Bronchus fibroblast of lung (primary cell): ENCODE measurements at places on chromosomes 3 and 15. TPM values are rescaled to one million over a fixed set of nuclear protein-coding genes. Genes with fewer than 3 reads are reported as not detected.

The CTXND1 gene
- total RNA-seq = not detected in 2 replicates

The ILDR1 gene
- not detected in 2 replicates for total RNA-seq

The ZCWPW2 gene
- total RNA-seq = 0.34 and 0.74 TPM in 2 replicates

The CADPS gene
- total RNA-seq = 0.50 and 0.74 TPM in 2 replicates

The AQP9 gene
- total RNA-seq = not detected in 2 replicates

The C2CD4B gene
- not detected in 2 replicates for total RNA-seq

The FAM81A gene
- 0.50 and 0.59 TPM in 2 replicates for total RNA-seq

The CACNA2D2 gene
- total RNA-seq = 0.15 and 0.17 TPM in 2 replicates

The CADM2 gene
- 0.15 TPM in 1 of 2 replicates, not detected in the other for total RNA-seq

The RARB gene
- total RNA-seq = 7.3 and 8.7 TPM in 2 replicates

The CNTN4 gene
- total RNA-seq = not detected in 2 replicates

The MME gene
- 146 and 154 TPM in 2 replicates for total RNA-seq

The PTX3 gene
- total RNA-seq = 276 and 277 TPM in 2 replicates

The STAC gene
- 4.3 and 5.0 TPM in 2 replicates for total RNA-seq

The REC114 gene
- total RNA-seq = not detected in 2 replicates

The TBL1XR1 gene
- total RNA-seq = 57.3 and 59.5 TPM in 2 replicates

The CCR3 gene
- not detected in 2 replicates for total RNA-seq

The SLC35G2 gene
- total RNA-seq = 5.9 and 6.8 TPM in 2 replicates

The DNAH12 gene
- total RNA-seq = under 0.01 TPM in 1 of 2 replicates, not detected in the other

The IL12A gene
- 2.4 and 4.5 TPM in 2 replicates for total RNA-seq

The ALCAM gene
- total RNA-seq = 93.4 and 96.3 TPM in 2 replicates

The CCR1 gene
- total RNA-seq = not detected in 2 replicates

The CDC25A gene
- 10.4 and 16.5 TPM in 2 replicates for total RNA-seq

The CTXN2 gene
- total RNA-seq = not detected in 2 replicates

The ADPRH gene
- total RNA-seq = 2.0 and 2.7 TPM in 2 replicates

The SYNPR gene
- not detected in 2 replicates for total RNA-seq

The LACTB gene
- 9.2 and 11.4 TPM in 2 replicates for total RNA-seq

The ISLR2 gene
- total RNA-seq = not detected in 2 replicates

The C3orf85 gene
- not detected in 2 replicates for total RNA-seq

The ATP13A5 gene
- not detected in 2 replicates for total RNA-seq

The GOLGA8R gene
- total RNA-seq = 0.30 and 0.50 TPM in 2 replicates

The RAB8B gene
- 25.0 and 32.1 TPM in 2 replicates for total RNA-seq
